ENCODE measurements at places on chromosomes 7 and 10. TPM values are rescaled to one million over a fixed set of nuclear protein-coding genes. Genes with fewer than 3 reads are reported as not detected.

The OPN4 gene
- total RNA-seq, result not detected

The PILRA gene
- total RNA-seq, result 5.2 TPM

The GRM3 gene
- not detected for total RNA-seq

The EN2 gene
- 0.96 TPM for total RNA-seq

The PRSS37 gene
- not detected for total RNA-seq

The GLI3 gene
- total RNA-seq, result 0.09 TPM

The TMEM139 gene
- total RNA-seq, result 1.3 TPM

The TRIM74 gene
- total RNA-seq, result not detected

The FGL2 gene
- total RNA-seq, result not detected

The ZDHHC16 gene
- 55.0 TPM for total RNA-seq

The CTAGE15 gene
- not detected for total RNA-seq
